ENCODE measurements at places on chromosomes 13 and 19. TPM values are rescaled to one million over a fixed set of nuclear protein-coding genes. Genes with fewer than 3 reads are reported as not detected.

Gene PRRG2
- total RNA-seq, result under 0.01 TPM

DNA sequence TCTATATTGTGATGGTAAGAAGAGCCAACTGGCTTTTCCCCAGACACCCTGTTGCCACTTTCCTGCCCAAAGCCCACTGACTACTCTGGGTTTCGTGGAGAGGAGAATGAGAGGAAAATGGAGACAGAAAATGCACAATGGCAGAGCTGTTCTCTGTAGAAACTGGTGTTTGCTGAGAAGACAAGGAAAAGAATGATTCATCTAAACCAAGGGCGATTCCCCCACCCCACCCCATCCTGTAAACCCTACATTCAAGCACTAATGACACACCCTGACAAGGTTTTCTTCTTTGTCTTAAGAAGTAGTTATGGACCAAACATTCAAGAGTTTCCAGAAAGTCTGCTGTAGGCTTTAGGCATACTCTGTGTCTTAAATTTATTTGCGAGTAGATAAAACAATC is 68.8 kb downstream of the DOCK9 start:
- DNase-seq, result no peak

Gene WASF3
- total RNA-seq, result 23.5 TPM

Gene PRR20D
- total RNA-seq, result not detected

Gene BLVRB
- total RNA-seq, result 75.7 TPM

DNA sequence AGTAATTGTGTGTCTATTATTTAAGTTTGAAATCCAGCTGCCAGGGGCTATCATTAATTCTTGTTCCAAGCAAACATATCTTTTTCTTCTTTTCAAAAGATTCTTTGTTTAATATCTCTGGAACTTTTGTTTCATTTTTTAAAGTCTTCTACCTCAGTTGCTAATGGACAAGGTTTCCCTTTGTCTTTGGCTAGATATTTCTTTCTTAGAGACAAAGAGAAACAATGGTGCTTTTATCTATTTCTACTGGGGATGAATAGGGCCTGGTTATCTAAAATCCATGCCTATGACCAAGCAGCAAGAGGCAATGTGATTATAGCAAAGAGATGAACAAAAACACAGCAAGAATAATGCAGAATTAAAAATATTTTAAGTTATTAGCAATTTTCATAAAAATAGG is 661.3 kb upstream of the KLF12 start:
- DNase-seq, result no peak

- DNase-seq, result peak; percentile 92
Observed at GRCh38 chr19:19627621-19628500, at the start of gene LPAR2. LPAR2 (minus strand) TSS chr19:19628220; CDS start chr19:19627275, 945 bp downstream.

Gene PRKCSH
- total RNA-seq, result 119 TPM

DNA sequence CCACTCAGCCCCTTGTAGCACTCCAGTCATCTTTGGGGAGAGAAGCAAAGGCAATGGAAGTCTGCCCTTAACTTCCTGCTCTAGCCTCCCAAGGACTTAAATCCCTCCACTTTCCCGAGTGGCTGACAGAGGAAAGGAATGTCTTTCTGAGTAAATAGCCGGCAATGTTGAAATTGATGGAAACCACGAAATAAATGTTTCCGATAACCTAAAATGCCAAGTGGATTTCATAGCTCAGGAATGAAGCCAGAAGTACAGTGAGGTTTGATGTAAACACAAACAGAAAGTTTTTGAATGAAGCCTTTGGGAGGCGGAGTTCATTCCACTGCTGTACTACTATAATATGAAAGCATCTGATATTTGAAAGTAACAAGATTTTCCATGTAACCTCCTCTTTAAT is 14.0 kb upstream of the TBC1D4 start:
- no peak for DNase-seq

DNA sequence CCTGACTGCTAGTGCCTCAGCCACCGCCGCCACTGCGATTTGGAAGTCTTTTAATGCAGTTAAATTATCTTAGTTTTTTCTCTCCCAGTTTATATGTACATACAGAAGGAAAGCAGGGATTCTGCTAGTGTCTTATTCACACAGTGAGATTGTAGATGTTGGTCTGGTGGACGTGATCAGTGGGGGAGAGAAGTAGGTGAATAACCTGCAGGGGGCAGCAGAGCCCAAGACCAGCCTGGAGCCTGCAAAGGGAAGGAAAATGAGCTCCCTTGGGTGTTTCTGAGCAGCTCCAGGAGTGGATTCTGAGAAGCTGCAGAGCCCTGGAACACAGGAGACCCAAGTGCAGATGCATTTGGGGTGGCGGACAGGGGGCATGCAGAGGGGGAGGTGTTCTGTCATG is 26.3 kb downstream of the ZNF844 start:
- DNase-seq, result peak; percentile 89

DNA sequence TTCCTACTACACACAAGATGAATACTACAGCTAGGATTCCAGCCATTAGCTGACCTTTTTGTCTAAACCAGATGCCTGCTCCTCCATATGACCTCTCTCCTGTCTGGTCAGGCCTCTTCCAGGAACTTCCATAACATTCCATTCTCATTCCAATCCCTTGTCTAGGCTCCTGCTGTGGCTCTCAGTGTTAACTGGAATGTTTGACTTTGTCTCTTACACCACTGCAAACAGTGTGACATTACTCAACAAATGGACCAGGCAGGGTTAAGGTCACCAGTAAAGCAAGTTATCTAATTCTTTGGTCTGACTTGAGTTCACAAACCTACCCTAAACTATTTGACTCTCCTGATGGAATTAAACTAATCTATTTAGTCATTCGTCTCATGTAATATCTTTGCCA is 2.1 kb upstream of the GPC6 start:
- DNase-seq, result peak; percentile 87

DNA sequence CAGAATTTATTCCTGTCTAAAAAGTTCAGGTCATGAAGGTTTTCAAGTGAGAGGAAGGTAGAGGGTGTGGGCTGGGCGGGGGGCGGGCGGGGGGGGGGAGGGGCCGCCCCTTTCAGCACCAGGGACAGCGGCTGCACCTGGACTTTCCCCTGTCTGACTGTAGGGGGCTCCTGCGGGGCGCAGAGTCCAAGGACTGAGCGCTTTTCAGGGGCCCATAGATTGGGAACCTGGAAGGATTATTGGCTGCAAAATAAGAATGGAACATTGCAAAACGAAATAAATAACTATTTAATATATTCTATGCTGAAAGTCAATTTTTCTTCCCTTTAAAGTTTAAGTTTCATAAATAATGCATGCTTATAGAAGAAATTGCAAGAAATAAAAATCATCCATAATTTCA is 8.9 kb upstream of the CYP4F3 start:
- DNase-seq, result peak; percentile 74

GRCh38 chr19:32388393-32388855 is 17.1 kb upstream of the DPY19L3 start:
- no peak for DNase-seq

DNA sequence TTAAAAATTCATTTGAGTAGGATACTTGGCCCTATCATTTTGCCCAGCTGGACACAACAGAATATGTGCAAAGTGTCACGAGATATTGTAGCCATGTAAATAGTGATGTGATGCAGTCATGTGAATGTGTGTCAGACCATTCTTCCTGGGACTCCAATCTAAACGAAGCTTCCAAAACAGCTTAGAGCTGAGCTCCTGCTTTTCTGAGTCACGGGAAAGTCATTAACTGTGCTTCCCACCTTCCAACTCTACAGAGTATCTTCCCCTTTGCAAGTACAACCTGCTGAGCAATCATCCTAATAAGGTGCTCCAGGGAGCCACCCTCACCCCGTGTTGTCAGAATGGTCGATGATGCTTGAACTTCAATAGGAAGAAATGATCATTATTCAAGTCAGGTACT is 294.7 kb downstream of the MYO16 start:
- DNase-seq, result peak; percentile 73

Gene CTXN1
- total RNA-seq, result 1.5 TPM

GRCh38 chr19:2982983-2983350 is 5.6 kb downstream of the TLE6 start:
- DNase-seq, result peak; percentile 97

Gene ZNF729
- total RNA-seq, result not detected

- DNase-seq, result no peak
Observed at GRCh38 chr13:67228031-67228430, 2.1 kb downstream of the PCDH9 start.

DNA sequence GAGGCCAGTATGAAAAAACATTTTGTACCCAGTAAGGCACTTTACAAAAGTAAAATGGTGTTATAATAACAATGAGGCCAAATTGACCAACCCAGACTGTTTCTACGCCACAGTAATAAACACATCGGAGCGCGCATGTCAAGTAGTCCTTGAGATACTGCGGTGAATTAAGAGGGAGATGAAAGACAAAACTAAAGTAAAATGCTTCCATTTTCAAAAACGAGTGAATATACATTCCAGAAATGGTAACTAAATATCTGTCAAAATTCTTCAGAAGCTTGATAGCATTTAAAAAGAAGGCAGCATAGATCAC is 19.0 kb downstream of the N4BP2L1 start:
- DNase-seq, result no peak

GRCh38 chr13:51793570-51794271 is 10.2 kb downstream of the DHRS12 start:
- DNase-seq, result peak; percentile 85

- DNase-seq, result peak; percentile 86
Observed at GRCh38 chr19:8320564-8321066, 560 bp downstream of the NDUFA7 start.

DNA sequence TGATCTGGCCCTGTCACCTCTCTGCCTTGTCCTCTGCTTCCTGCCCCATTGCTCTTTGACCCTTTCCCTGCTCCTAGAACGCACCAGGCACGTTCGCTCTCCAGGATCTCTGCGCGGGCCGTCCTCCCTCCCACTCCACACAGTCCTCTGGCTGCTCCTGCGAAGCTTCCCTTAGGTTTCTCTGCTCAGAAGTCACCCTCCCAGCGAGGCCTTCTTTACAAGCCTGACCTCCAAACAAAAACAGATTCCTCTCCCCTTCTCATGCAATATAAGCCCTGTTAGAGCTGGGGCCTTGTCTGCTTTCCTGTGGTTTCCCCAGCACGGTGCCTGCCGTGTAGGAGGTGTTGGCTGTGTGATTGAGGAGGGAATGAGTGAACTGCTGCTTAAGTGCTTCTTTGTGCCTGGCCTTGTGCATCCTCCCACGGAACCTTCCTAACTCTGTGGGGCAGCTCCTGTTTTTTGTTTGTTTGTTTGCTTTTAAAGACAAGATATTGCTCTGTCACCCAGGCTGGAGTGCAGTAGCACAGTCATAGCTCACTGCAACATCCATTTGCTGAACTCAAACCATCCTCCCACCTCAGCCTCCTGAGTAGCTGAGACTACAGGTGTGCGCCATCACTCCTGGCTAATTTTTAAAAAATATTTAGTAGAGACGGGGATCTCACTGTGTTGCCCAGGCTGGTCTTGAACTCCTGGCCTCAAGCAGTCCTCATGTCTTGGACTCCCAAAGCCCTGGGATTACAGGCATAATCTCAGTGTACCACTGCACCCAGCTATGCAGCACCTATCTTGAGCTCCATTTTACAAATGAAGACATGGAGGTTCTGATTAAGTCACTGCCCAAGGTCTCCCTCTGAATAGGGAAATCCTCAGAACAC is 82.0 kb downstream of the SIPA1L3 start:
- no peak for DNase-seq

GRCh38 chr19:17429641-17430113 is 9.8 kb downstream of the MVB12A start:
- peak; percentile 46 for DNase-seq

Gene UHRF1
- 7.6 TPM for total RNA-seq

DNA sequence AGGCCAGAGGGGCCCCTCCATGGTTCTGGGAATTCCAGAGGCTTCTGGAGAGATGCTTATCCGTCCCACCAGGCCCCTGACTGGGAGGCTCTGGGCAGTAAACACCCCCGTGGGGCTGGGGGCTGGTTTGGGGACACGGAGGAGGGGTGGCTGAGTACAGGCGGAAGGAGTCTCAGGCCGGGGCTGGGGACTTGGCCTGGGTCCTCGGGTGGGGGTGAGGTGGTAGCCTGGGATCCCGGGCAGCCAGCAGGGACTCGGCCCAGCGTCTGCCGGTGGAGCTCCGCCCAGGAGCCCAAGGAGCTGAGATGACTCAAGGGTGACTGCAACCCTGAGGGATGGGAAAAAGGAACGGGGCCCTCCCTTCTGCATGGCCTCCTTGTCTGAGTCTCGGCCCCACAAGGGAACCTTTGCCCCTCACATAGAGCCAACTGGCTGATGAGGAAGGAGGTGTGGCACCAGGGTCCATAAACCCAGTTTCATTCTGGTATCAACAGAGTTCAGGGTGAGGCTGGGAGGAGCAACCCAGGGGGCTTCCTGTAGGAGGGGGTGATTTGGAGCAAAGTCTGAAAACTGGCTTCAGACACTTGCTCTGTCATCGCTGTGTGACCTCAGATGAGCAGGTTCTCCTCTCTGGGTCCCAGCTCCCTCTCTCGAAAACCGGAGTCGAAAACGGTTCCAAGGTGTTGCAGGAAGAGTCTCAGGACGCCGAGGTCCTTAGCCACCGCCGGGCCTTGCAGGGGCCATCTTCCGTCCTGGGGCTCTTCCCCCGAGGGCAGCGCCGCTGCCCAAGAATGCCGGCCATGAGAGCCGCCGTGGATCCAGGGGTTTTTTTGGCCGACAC is 809 bp downstream of the MISP start:
- peak; percentile 100 for DNase-seq

DNA sequence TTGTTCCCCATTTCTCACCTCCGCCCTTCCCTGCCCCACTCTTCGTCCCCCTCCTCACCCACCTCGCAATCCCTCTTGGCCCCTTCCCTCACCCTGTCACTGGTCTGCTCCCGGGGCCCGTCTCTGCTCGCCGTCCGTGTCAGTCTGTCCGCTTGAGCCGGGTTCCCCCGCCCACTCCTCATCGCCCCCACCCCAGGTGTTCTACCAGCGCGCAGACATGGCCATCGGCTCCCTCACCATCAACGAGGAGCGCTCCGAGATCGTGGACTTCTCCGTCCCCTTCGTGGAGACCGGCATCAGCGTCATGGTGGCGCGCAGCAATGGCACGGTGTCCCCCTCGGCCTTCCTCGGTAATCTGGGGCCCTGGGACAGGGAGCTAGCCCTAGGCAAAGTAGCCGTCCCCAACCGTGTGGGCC is 22.3 kb downstream of the GRIN2D start:
- DNase-seq, result no peak

GRCh38 chr19:3721887-3722442 is 13.8 kb downstream of the TJP3 start:
- peak; percentile 60 for DNase-seq

Gene APOC4
- total RNA-seq, result not detected

Data from osteoblast (primary cell).